Stimulated activated CD8-positive, alpha-beta memory T cell treated with anti-CD3 and anti-CD28 coated beads, Interleukin-7, amount 100 ng/mL, for 24 hours (primary cell): ENCODE measurements at places on chromosomes 4 and X.

DNA sequence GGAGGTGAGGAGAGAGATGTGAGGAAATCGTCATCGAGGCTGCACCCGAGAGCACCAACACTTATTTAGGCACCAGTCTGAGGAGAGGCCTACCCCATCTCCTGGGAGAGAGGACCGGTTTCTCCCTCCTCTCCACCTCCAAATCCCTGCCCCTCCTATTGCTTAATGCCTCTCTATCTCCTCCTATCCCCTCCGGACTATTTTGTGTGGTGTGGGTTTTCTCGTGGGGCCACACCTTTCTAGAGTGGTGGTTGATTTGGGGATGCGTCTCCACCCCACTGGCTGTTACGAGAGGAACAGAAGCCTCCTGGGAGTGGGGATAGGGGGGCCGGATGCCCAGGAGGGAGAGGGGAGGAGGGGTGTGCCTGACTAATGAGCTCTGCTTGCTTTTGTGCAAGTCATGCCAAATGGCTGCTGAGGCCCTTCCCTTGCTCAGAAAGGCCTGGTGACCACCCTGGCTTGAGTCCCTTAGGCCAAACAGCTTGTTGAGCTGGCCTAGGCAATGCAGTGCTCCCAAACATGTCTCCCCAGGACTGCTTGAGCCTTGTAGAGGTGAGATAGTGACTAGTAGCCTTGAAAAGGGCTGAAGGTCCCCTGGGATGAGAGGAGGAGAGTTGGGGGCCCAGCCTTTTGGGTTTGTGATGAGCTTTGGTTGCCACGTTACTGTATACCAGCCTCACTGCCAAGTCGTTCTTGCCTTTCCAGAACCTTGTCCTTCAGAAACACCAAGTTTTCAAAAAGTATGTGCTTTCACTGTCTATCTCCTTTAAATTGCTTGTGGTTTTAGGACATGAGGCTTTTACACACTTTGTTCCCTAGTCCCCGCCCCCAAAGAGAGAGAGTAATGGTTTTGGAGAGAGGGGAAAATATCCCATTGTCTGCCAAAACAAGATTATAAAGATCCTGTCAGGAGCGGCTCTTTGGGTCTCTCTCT lies 1.2 kb downstream of the MSN start:
- peak; percentile 40 for DNase-seq

- no peak for DNase-seq
Measured at GRCh38 chrX:119041175-119041574, 31.6 kb upstream of the CT47C1 start.

DNA sequence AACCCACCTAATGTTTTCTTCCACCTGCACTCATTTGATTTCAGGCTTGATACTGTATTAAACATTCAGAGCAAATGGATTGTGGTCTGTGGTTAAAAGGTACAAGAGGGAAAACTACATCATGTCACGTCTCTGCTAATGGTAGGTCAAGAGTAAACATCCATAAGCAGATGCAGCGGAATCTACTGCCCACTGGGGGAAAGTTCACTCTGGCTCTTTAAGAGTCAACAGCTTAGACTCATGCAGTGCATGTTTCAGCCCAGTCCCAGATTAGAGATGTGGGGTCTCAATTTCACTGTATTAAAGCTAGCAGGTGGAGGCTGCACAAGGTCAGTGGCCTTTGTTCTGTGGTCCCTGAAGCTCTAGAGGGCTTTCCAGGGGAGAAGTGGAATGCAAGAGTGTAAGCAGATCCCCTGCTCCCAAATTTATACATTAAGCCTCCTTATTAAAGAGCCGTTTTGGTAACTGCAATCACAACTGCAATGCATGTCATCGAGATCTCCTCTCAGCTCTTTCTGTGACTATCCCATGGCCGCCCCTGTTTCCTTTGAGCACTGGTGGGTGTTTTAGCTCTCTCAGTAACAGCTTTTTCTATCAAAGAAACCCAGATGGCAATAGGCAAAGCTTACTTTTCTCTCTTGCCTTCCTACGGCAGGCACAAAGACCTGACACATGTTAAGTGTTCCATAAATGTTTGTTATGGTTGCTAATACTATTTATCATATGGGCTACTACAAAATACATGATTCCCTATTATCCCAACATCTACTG lies 53.4 kb downstream of the LDB2 start:
- DNase-seq, result no peak

GRCh38 chr4:14920759-14921320 lies 81.4 kb upstream of the CPEB2 start:
- DNase-seq, result no peak

DNA sequence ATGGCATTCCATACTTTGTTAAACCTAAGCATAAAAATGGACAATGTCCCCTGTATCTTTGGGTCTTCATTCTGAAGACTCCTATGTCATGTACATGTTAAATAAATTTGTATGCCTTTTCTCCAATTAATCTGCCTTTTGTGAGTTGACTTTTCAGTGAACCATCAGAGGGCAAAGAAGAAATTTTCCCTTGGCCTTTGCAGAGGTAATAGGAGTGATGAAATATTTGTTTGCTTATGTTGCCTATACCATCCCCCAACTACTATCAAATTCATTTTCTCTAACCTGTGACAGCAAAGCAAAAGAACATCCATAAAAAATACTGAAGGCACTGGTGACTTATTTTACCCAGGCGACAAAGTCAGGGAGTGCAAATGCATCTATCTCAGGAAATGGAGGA lies 18.2 kb downstream of the NAAA start:
- DNase-seq, result no peak

DNA sequence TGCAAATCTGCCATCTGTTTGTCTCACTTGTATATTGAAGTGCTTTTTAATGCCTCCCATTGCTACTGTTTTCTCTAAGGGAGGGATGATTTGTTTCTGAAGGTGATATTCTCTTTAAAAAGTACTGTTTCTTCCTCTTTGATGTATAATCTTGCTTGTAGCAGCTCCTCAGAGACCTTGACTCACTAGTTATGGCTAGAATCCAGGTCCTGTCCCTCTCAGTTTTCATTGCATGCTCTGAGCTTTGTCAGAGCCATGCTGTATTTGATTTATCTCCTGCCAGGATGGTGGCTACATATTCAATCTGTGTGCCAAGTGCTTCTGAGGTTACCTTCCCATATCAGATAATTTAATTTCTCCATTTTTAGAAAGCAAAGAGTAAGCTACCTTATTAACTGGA lies 56.0 kb downstream of the GLUD2 start:
- no peak for DNase-seq

DNA sequence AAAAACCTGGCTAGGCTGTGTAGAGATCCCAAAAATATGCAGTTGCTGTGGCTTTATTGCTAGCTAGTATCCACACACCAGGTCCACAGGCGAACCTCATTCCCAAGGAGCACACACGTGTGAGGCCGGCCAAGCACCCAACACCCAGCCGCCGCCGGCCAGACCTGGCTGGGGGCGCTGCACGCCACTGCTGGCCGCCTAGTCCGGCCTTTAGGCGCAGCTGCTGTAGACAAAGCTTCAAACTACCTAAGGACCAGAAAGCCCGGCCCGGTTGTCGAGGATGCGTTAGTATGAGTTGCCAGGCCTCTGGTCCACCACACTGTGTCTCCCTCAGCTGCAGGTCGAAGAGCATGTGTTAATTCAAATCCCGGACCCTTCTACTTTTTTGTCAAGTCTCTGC lies 3.1 kb downstream of the POU3F4 start:
- no peak for DNase-seq

DNA sequence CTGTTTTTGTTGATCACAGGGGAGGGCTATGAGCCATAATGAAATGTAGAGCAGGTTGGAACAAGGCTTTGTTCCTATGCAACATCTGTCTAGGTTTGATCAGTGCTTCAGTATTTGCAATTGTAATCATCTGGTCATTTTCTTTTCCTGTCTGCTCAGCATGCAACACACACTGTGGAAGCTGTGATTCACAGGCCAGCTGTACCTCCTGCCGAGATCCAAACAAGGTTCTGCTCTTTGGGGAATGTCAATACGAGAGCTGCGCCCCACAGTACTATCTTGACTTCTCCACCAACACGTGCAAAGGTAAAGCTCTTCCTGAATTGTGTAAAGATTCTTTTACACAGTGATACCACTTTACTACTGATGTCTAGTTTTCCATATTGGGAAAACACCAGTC lies 181.9 kb upstream of the ANXA3 start:
- DNase-seq, result no peak
